Stimulated activated CD8-positive, alpha-beta memory T cell treated with anti-CD3 and anti-CD28 coated beads, Interleukin-15, amount 100 ng/mL, for 4 hours (primary cell): ENCODE measurements at places on chromosomes 1 and 21.

GRCh38 chr1:10338047-10338446 lies 60.8 kb upstream of the PGD start:
- no peak for DNase-seq

DNA sequence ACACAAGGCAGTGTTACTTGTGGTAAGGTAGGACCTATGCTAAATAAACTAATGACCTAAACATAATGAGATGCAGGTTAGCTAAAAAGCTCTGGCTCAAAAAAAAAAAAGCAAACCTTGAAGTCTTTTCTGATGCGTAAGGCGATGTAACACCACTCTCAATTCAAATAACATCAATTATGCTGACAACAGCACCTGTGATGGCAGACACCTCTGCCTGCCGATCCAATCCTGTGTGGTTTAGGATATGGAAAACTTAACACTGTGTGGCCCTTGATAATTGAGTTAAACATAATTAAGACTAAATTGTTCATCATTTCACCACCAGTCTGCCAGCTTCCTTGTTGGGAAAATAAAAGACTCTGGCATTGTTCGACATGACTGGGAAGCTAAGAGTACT lies 9.1 kb downstream of the RPAP2 start:
- no peak for DNase-seq

- no peak for DNase-seq
Observed at GRCh38 chr1:240912821-240913220, 300.9 kb upstream of the GREM2 start.

- no peak for DNase-seq
Observed at GRCh38 chr1:172390301-172390682, 30.2 kb upstream of the C1orf105 start.

- DNase-seq = no peak
Observed at GRCh38 chr1:155474146-155474545, 88.5 kb downstream of the ASH1L start.

DNA sequence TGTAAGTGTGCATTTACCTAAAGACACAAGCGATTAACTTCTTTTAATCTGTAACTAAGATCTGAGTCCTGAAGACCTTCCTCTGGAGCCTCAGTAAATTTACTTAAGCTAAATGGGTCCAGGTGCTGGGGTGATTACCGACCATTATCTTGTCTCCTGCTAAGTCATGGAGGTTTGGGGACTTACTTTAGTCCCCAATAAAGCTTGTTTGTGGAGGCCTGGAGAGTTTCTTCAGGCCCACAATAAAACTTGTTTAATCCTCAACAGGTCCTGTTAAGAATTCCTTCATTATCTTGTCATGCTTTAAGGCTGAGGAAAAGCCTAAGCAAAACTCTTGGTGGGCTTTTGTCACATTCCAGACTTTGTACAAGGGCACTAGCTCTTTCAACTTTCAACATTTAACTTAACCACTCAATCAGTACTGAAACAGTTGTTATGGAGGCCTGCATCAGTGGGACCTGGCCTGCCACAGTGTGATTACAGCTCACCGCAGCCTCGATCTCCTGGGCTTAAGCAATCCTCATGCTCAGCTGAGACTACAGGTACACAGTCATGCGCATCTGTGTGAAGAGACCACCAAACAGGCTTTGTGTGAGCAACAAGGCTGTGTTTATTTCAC lies 84.0 kb downstream of the FMO4 start:
- no peak for DNase-seq

DNA sequence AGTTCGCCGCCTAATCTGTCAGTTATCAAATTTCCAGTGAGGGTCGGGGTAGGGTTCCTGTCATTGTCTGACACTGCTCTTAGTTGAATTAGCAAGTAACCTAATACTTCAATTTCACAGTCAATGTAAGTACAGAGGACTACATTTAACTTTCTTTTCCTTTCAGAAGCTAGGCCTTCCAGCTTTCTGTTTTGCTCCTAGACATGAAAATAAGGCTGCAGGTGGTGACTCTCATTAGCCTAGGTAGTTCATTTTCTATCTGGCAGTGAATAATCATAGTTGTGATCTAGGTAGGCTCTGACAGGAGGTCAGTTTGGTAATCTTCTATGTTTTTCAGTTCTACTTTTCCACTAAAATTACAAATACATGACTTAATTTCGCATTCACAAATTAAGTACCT lies 783.1 kb downstream of the MRPL39 start:
- no peak for DNase-seq

GRCh38 chr1:112140743-112141142 lies 151.3 kb upstream of the KCND3 start:
- no peak for DNase-seq

DNA sequence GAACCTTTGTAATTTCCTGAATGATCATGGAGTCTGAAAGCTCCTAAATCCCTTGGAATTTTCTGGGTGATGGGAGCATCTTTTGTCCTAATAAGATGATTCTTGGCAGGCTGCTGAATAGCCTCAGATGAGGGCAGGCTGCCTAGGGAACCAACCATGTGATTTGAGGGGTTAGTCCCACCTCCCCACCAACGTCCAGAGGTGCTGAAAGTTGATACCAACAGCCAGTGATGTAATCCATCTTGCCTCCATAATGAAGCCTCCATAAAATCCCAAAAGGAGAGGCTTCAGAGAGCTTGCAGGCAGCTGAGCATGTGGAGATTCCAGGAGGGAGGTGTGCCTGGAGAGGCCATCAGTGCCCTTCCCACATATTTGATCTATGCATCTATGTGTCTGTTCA lies 43.7 kb downstream of the GTF2B start:
- no peak for DNase-seq

DNA sequence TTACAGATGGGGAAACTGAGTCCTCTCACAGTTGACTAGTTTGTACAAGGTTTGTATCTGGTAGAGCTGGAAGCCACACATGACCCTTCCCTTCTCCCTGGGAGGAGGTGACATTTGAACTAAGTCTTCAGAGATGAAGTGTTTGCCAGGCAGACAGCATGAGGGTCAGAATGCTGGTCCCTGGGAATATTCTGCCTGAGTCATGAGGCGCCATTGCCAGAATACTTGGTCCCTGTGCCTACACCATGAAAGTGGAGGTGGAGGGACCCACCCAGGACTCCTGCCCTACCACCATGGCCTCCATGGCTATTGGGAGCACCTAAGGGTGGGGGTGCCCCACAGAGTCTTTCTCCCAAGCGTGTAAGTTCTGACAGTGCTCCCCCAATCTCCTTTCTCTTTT lies 7.0 kb downstream of the RPS6KA1 start:
- DNase-seq = no peak

- no peak for DNase-seq
Observed at GRCh38 chr1:103089221-103089620, 19.1 kb downstream of the COL11A1 start.

GRCh38 chr1:16608838-16609560 lies 4.4 kb downstream of the NBPF1 start:
- no peak for DNase-seq

- DNase-seq = no peak
Observed at GRCh38 chr1:179142889-179143299, 61.0 kb downstream of the TOR3A start.
